ENCODE measurements at places on chromosomes 1 and 21.

- no peak for DNase-seq
Measured at GRCh38 chr1:158391099-158391498, 8.2 kb downstream of the OR10T2 start.

GRCh38 chr1:116164150-116164549, 53.0 kb downstream of the MAB21L3 start:
- DNase-seq = no peak

GRCh38 chr1:57222801-57223200, 201.1 kb downstream of the DAB1 start:
- DNase-seq = no peak

DNA sequence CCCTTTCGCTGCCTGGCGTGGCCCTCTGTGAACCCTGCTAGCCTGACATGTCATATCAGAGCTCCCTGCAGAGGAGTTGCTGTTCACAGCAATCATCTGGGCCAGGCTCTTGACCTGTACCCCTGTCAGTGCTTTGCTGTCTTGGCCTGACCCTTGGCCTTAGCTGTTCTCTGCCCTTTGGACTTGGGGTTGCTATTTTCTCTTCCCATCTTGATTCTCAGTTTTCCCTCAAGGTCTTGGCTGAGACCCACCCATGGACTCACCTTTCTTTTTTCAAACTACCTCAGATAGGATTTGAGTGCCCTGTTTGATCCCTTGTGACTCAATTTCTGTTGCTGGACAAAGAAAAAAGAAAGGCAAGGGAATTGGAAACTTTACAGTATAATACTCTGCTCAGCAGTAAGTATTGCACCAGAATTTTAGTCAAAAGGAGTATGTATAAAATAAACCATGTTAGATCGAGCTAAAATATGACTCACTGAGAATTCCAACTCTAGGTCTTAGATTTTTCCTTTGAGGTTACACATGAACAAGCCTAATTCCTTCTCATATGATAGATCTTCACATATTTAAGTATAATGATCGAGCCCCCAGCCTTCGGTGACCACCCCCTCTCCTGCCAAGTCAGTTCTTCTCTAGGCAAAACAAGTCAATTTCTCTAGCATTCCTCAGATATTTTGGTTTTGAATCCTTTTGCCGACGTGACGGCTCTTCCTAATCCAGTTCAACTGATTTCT, 110.5 kb downstream of the NGF start:
- no peak for DNase-seq

DNA sequence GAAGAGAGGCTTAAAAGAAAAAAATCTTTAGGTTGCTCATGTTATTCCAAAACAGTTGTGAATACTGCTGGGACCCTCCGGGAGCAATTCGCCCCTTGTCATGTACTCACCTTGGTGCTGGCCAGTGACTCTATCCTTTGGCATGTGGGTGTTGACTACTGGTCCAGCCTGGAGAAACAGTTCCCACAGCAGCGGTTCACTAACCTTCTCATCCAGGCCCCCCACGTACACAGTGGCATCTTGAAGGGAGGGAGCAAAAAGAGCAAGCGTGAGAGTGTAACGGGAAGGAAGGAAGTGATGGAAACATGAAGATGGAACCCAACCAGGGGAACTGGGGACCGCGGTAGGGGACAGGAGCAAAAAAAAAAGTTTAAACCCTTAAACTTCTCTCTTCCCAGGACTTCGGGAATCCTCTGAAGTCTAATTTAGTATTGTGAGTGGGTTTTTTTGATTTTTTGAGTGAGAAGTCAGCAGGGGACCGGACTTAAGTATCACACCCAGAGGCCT, 494 bp downstream of the SF3B4 start:
- DNase-seq = no peak

DNA sequence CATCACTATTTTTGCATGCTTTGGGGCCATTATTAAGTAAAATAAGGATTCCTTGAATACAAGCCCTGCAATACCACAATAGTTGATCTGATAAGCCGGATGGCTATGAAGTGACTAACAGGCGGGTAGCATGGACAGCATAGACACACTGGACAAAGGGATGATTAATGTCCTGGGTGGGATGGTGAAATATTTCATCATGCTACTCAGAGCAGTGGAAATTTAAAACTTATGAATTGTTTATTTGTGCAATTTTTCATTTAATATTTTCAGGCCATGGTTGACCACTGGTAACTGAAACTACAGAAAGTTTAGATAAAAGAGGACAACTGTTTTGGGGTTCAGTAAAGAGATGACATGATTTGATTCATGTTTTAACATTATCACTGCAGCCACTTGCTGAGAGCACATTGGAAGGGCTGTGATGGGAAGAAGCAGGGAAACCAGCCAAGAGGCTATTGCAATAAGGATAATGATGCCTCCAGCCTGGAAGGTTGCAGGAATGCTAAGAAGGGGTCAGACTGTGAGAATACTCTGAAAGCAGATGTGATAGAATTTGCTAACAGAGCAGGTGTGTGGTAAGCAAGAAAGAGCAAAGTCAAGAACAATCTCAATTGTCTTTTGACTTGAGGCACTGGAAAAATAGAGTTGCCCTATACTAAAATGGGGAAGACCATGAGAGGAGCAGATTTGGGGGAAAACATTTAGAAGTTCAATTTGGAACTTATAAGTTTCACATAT, 62.5 kb upstream of the TNFSF4 start:
- no peak for DNase-seq

DNA sequence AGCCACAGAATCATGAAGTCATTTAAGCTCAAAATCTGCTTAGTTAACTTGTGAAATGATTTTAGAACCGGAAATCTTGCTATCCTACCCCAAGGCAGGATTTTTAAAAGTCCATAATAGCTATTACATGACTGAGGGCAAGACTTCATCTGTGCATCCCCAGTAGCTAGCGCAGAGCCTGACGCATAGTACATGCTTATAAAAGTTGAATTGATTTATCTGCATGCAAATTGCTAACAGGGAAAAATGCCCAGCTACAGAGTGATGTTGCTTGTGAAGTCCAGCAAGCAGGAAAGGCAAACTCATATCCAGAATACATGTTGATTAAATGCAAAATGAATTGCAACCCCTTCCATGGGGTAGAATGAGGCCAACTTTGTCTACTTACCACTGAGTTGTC, 8.1 kb upstream of the MAP1LC3C start:
- no peak for DNase-seq

DNA sequence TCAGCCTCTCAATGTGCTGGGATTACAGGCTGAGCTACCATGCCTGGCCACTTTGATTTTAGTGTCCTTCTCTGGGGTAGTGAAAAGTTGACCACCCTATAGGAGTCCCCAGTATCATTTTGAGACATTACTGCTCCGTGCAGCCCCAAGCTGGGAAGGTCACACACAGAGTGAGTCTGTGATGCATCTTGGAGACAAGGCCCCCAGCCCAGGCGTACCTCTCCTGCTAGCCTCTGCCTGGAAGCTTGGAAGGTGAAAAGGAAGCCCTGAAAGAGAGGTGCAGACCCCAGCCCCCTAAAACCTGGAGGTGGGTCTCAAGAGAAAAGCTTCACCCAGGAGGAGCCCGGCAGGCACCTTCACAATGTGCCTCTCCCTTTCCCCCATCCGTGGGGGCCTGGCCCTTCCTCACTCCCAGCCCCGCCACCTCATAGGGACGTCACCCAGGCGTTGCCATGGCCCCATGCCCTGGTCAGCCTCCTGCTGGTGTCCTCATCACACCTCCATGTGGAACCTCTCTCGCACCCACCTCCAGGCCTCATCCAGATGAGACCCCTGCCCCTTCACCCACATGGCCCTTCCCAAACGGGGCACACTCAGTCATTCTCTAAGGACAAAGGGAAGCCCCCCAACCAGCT, 5.6 kb upstream of the ARF1 start:
- no peak for DNase-seq

DNA sequence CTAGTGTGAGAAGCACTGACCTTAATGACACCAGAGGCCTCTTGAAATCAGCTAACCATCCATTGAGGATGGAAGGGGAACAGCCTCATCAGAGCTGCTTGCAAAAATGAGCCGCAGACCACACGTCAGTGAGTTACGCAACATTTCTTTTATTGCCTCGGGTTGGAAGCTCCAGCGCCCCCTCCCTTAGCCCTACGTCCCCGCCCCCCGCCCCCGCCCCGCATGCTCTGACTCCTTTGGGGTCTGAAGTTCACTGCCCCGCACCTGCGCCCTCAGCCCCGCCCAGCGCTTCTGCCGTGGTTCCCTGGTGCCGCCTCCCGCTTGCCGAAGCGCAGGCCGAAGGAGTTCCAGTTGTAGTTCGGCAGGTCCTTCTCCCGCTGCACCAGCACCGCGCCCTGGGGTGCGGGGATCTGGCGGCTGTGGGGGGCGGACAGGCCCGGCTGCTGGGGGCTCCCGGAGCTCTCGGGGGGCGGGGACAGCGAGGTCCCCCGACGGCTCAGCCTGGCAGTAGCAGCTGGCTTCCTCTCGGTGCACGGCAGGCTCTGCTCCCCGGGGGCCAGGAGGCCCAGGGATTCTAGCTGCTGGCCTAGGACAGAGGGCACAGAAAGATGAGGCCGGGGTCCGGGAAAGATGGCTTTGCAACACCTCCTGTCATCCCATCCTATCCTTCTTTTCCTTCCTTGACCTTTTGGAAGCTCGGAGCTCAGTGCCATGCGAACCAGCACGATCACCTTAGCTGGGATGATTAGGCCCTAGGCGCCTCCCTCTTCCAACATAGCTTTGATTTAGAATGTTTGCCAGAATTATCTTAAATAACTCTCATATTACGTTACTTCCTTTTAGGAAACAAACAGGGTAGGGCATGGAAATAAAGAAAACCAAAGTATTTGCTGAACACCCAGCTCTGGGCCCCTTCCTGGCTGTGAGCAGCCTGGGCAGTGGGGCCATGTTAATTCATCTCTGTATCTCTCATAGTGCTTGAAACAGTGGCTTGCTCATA, 5.8 kb downstream of the KISS1 start:
- no peak for DNase-seq

GRCh38 chr1:231499148-231499763, 29.2 kb upstream of the TSNAX start:
- no peak for DNase-seq

GRCh38 chr1:156074661-156075060, 7.6 kb downstream of the MEX3A start:
- no peak for DNase-seq

DNA sequence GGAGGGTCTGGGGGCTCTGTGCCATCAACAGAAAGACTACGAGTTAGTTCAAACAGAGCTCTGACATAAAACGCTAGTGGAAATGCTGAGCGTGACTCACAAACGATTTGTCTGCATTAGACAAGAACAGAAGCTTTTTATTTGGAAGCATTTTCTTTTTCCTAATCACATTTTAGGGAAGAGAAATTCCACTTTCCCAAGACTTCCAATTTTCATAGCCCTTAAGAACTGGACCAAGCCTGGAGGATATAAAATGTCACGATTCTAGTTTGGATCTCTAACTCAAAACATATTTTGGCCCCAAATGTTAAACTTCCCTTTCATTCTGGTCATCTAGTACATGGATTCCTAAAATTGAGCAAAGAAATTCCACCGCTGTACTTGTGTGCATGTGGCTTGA, 320.0 kb downstream of the PCP4 start:
- DNase-seq = no peak

DNA sequence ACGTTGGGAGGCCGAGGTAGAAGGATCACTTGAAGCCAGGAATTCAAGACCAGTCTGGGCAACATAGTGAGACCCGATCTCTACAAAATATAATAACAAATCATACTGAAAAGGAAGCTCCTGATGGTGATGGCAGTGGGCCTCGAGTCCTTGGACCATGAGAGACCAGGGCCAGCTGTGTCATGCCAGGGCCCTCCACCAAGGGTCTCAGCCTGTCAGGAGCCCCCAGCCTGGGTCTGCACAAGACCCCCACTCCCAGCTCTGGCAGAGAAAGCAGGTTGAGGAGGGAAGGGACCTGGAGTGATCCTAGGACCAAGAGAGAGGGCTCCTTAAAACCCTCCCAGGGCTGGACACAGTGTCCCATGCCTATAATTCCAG, 6.7 kb upstream of the CTRC start:
- no peak for DNase-seq

DNA sequence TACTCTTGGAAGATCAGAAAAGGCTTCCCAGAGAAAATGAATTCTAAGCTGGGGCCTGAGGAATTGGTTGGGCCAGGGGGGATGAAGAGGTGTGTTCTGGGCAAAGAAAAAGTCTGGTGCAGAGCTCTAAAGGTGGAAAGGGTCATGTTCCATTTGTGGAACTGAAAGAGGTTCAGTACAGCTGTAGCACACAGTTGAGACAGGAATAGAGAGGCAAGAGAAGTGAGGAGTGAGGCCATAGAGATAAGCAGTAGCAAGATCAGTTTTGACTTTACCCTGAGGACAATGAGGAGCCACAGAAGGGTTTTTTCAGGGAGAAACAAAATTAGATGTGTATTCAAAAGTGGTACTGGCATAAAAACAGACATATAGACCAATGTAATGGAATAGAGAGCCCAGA, 30.3 kb upstream of the MUTYH start:
- DNase-seq = no peak

DNA sequence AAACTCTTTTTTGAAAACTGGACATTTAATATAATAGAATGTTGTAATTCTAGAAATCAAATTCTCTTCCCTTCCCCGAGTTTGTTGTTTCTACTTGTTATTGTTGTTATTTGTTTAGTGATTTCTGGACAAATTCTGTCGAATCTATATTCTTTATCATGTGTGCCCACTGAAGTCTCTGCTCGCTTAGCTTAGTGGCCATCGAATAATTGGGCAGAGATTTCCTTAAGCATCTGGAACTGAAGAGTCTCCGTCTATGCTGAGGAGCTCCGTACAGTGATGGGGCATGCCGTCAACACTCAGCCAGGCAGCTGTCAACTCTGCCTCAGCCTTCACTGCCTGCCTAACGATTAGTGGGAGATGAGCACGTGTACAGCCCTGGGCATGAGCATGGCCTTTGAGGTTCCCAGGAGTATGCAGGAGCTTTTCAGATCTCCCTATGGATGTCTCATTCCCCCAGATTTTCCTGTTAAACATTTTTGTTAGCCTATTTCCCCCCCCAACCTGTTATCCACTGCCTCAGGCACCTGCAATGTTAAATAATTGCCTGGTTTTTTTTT, 66.8 kb downstream of the SLX9 start:
- no peak for DNase-seq

DNA sequence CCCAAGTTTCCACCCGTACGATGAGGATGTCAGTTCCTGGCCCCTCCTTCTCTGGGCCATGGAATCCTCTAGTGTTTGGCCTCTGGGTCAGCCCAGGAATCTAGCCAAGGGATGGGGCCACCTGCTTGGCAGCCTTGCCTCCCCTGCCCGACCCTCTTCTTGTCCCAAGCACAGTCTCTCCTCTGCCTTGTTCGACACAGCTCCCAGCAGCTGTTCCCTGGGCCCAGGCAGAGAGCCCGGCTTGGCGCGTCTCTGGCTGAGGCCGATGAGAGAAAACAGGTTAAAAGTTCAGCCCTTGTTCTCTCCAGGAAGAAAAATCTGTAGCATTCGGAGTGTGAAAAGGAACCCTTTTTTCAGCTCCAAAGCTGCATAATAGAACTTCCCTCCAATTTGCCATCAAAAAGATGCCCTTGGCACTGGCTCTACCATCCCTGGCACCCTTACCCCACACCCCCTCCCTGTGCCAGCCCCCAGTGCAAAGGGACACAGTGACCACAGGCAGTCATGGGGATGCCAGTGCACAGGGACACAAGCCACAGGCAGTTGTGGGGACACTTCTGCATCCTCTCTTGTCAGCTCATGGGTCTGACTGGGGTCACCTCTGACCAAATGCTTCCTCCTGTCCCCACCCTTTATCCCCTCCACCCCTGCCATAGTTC, 68.4 kb downstream of the EPHB2 start:
- DNase-seq = no peak

GRCh38 chr1:232273011-232273410, 356.9 kb downstream of the SIPA1L2 start:
- no peak for DNase-seq
